OCI-M1 (cell line): ENCODE measurements at places on chromosomes 1 and 21.

DNA sequence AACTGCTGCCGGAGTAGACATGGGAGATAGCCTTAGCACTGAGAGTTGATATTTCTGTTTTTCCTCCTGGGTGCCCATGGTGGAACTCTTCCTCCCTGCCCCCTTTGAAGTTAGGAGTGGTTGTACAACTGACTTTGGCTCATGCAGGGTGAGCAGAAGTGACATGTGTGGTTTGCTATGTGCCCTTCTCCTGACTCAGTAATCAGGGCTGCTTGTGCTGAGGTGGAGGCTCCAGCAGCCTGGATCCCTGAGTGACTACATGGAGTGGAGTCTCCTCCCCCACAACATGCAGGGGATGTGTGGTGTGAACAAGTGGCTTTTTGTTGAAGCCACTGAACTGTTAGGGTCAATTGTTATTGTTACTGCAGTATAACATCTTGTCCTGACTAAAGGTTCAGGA lies 261.6 kb downstream of the CAMTA1 start:
- DNase-seq: no peak

GRCh38 chr1:16164213-16165072 lies 8.6 kb upstream of the EPHA2 start:
- peak; percentile 43 for DNase-seq

DNA sequence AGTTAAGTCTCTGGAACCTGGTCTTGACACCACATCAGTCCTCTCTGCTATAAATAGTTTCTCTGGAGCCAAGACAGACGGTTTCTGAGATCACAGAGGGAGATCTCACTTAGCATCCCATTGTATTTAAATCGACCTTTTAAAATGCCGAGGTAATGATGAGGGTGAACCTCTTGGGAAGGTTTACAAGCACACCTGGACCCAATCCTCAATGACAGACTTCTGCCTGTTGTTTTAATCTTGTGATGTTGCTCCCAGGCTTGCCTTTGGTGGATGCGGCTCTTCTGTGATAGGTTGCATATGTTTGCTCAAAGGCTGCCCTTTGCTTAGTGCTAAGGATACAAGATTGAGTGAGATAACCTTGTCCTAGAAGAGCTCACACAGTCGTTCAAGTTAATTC lies 104.6 kb upstream of the L1TD1 start:
- no peak for DNase-seq

DNA sequence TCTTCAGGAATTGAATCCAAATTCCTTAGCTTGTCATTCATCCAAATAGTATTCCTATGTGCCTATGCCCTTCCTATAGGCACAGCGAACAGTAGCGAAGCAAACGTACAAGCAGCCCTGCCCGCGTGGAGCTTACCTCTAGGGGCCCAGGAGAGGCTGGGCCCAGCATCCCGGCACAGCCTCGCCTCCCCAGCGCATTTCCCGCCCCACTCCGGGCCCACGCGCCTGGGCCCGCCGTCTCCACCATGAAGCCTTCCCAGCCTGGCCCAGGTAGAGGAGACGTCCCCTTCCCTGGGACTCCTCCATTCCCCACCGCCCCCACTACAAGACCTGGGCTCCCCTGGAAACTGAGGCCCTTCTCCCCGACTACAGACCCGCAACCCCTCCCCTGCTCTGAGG lies 245 bp upstream of the TMEM269 start:
- no peak for DNase-seq

DNA sequence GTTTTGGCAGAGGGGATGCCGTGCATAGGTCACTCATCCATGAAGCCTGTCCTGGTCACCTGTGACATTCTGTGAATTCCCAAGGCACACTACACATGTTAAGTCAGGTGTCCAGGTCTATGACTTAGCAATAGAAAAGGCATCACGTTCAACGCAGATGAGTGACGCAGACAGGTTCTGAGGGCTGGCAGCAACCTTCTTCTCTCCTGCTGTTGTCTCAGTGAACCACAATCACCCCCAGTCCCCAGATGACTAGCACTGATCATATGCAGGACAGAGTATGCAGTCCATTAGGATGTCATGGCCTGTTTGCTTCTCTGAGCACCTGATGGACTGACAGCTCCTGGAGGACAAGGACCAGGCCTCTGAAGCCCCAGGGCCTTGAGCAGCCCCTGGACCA lies 157.8 kb upstream of the KAZN start:
- DNase-seq: no peak

DNA sequence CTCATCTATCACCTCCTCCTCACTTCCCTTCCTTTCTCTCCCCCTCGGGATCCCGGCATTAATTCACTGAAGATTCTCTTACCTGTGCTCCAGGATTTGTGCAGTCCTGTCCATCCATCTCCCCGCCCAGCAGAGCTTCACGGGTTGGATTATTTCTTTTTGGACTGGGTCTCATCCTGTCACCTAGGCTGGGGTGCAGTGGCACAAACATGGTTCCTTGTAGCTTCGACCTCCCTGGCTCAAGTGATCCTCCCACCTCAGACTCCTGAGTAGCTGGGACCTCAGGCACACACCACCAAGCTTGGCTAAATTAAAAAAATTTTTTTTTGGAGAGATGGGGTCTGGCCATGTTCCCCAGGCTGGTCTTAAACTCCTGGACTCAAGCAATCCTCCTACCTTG lies 12.3 kb upstream of the CSF3R start:
- no peak for DNase-seq

- no peak for DNase-seq
Measured at GRCh38 chr1:39332291-39332690, 127.8 kb downstream of the MACF1 start.

DNA sequence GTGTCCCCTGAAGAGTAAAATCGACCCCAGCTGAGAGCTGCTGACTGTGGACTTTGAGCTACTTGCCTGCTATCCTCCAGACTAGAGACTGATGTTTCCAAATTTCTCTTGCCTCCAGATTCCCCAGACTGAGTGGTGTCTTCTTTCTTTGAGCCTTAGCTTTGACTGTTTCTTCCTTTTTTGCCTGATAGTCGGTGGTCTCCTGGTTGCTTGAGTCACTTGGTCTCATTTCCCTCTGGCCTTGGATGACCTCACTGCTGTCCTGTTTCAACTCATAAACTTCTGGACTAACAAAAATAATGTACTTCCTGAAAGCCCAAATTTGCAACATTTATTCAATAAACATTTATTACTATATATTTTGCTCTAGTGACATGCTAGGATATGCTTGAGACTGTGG lies 52.9 kb upstream of the DIPK1A start:
- no peak for DNase-seq

DNA sequence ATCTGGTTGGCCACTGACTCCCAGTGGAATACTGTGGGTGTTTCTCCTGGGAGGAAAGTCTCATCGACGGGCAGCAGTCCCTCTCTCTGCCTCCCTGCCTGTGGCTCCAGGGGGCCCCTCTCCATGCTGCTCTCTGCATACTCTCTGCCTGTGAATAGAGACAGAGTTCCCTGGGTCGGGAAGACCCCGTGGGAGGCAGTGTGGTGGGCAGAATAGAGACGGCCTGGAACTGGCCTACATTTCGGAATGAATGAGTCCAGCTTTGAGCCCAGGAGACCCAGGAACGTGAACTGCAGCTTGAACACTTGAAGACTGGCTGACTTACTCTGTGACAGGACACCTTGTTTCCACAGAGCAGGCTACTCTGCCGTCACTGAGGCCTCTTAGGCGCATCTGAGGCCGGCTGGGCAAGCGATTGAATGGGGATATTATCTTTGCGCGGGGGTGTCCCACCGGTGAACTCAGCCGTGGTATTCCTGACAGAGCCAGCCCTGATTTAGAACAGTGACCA lies 64.0 kb downstream of the KIF21B start:
- DNase-seq: no peak

DNA sequence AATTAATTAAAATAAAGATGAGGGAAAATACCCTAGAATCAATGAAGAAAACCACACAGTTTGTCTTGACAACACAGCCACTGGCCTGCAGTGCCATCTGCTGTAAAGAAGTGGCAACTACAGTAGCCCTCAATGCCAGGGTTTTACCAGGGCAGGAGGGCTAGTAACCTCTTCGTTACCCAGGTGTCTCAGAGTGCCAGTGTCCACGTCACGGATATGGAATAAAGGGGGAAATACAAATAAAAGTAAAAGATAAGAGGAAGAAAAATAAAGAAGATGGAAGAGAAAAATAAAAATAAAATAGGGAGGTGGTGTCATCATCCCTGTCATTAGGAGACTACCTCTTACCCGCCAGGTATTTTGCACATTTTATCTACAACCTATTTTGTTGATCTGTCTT lies 14.2 kb upstream of the SLC44A3 start:
- DNase-seq: peak; percentile 66

- DNase-seq: no peak
Measured at GRCh38 chr1:147236959-147237791, 5.3 kb upstream of the CHD1L start.

GRCh38 chr1:12565966-12566352 lies 52.1 kb downstream of the DHRS3 start:
- no peak for DNase-seq

- peak; percentile 87 for DNase-seq
Measured at GRCh38 chr21:25735646-25736597, 1.1 kb downstream of the GABPA start.

- DNase-seq: no peak
Measured at GRCh38 chr1:15412175-15412800, 2.6 kb downstream of the EFHD2 start.

GRCh38 chr1:40770296-40771070 lies 13.1 kb upstream of the KCNQ4 start:
- no peak for DNase-seq

DNA sequence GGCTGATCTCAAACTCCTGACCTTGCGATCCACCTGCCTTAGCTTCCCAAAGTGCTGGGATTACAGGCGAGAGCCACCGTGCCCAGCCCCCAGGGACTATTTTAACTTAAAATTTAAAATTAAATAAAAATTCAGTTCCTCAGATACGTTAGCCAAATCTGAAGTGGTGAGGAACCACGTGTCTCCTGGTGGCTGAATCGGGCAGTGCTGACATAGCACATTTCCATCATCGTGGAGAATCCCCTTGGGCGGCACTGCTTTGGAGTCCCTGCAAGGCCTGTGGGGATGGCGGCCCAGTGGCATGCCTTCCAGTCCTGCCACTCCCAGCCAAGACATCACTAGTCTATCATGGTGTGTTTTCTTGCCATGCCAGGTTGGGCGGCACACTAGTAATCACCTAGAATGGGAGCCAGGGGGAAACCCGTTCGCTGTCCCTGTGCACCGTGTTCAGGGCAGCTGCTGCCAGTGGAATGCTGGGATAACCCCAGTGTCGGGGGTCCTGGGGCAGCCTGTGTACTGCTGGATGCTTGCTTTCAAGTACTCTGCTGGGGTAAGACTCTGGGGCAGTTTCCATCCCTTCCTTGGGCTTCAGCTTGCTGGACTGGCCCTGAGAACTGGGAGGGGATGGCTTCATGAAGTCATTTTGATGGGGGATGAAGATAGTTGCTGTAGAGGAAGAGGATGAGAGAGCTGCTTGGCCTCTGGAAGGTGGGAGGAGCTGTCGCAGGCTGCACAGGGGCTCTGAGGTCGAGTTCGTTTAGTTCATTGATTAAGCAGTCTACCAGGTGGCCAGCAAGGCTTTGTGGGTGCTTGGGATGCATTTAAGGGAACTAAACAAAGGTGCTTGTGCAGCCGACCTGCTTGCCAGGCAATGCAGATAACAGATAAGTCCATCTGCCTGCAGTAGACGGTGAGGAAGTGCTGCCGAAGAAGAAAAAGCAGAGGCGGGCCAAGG lies 4.6 kb downstream of the ZBTB48 start:
- DNase-seq: no peak

GRCh38 chr1:8913457-8913856 lies 32.2 kb upstream of the CA6 start:
- DNase-seq: no peak

- DNase-seq: peak; percentile 47
Measured at GRCh38 chr1:57235730-57236510, 187.9 kb downstream of the DAB1 start.

- DNase-seq: no peak
Measured at GRCh38 chr1:19338323-19338762, 26.2 kb downstream of the SLC66A1 start.

GRCh38 chr1:205977402-205978014 lies 25.7 kb downstream of the RAB7B start:
- peak; percentile 88 for DNase-seq

DNA sequence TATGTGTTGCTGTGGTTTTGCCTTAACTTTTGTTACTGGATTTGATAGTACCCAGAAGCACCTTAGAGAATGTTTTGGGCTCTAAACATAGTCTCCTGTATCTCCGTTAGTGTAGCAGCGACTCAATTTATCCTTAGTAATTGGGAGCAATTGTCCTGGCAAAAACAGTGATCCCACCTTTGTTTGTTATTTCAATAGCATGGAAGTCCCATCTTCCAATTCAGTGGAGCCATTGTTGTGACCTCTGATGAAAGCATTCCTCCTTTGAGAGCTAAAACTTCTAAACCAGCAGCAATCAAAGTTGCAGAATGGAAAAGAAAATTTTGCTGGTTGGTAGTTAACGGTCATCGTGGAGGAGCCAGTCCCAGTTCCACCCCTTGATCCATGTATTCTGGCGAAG lies 34.7 kb downstream of the RTCA start:
- no peak for DNase-seq

GRCh38 chr1:100622037-100622436 lies 84.1 kb downstream of the GPR88 start:
- peak; percentile 26 for DNase-seq

GRCh38 chr1:36533897-36534296 lies 51.2 kb upstream of the CSF3R start:
- DNase-seq: no peak

DNA sequence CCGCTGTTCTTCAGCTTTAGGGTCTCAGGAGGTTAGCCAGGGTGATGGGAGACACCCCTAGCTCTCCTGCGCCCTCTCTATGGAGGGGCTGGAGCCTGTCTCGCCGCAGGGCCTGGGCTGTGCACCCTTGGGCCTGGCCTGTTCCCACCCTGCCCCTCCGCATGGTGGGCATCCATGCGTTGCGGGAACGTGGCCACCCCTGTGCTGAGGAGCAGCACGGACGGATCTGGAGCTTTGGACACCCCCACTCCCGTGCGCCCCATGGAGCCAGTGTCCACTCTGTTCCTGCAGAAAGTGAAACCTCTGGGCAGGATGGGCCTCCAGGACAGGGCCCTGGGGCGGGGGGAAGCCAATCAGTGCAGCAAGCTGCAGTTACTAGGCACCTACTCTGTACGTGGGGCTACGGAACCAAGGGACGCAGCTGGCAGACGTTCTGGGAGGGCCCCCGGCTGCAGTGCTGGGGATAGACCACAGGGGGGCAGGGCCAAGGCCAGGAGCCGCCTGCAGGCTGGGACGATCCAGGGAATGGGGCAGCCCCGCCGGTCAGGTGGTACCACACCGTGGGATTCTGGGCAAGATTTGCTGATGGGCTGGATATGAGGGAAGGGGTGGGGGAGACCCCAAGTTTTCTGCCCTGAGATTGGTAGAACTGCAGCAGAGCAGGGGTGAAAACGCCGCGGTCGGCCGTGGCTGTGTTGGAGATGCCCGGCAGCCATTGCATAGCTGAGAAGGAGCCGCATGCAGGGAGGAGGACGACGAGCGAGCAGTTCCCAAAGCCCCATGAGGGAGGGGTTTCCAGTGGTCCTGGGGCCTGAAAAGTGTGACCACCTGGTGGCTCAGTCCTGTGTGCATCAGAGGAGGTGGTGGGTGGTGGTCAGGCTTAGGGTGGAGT lies 43.3 kb downstream of the TP73 start:
- DNase-seq: peak; percentile 6
